ENCODE measurements at places on chromosomes 2 and 18.
A peak's percentile ranks its signal among the peaks of the same experiment; 100 is the strongest.

GRCh38 chr2:193201583-193201982 lies 1006.9 kb upstream of the TMEFF2 start:
- no peak for DNase-seq

GRCh38 chr2:61100801-61101200 lies 35.1 kb downstream of the SANBR start:
- no peak for DNase-seq

- peak; percentile 11 for DNase-seq
These were observed 192.6 kb downstream of the IKZF2 start for GRCh38 chr2:212958757-212959295.

- DNase-seq: no peak
These were observed 3.2 kb downstream of the DNAJB2 start for GRCh38 chr2:219282375-219282774.

GRCh38 chr2:17690776-17691175 lies 62.8 kb downstream of the SMC6 start:
- DNase-seq: no peak

DNA sequence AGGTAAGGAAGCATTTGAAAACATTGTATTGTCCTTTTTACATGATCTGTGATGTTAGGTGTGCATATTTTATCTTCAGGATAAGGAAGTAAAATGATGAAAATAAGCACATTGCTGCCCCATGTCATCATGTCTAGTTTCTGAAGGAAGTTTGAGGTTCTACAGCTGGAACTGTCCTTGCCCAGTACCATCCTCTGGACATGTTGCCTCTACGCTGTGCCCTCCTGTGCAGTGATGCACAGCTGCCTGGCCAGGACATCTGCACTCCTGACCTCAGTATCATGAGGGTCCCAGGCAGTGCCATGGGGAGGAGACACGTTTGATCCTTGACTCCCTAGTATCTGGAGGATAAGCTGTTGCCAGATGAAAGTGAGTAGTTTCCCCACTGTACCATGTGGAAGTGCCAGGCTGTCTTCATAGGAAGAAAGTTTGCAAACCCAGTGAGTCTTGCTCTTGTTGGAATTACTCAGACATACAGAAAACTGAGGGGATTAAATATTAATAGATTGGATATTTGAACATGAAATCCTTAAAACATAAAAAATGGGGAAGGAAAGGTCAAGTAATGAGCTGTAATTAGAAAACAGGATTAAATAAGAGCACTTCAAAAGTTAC lies 9.5 kb downstream of the ALKAL2 start:
- DNase-seq: no peak

GRCh38 chr18:62206593-62206992 lies 19.5 kb downstream of the RELCH start:
- DNase-seq: no peak

DNA sequence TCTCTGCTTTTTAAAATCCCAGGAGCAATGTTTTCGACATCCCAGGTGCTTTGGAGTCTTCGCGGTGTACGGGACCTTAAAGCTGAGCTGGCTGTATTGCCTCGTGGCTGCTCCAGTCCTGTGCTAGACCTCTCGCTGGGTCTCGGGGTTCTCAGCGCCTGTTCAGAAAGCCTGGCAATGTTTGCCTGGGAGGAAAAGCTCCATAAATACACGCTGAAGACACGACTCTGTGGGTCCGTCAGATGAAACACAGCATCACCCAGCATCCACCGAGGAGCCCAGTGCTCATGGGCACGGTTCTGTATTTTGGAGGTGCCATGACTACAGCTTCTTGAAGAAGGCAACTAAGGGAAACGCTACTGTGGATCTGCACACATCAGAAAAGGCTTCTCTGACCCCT lies 21.6 kb downstream of the MBP start:
- DNase-seq: no peak

DNA sequence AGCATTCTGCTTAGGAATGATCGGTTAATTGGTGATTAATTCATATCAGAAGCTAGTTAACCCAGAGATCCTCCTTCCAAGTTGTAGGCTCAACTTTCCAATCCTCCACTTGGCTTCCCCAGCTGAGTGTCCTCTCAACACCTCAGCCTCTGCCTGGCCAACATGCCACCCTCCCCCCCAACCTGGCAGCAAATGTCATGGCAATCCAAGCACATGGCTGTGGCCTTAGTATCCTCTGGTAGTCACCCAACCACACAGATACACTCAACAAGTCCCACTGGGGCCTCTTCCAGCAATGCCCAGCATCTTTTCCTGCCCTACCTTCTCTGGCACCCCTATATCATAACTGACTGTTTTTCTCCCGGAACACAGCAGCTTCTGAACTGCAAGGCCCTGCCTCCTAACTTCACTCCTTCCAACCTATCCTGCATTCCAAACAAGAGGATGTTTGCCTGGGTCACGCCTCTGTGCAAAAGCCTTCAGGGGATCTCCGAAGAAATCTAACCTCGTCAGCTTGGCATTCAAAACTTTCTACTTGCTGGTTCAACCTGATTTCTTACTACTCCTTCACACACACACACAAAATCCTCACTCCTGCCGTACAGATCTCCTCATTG lies 195.0 kb downstream of the CYP26B1 start:
- no peak for DNase-seq

DNA sequence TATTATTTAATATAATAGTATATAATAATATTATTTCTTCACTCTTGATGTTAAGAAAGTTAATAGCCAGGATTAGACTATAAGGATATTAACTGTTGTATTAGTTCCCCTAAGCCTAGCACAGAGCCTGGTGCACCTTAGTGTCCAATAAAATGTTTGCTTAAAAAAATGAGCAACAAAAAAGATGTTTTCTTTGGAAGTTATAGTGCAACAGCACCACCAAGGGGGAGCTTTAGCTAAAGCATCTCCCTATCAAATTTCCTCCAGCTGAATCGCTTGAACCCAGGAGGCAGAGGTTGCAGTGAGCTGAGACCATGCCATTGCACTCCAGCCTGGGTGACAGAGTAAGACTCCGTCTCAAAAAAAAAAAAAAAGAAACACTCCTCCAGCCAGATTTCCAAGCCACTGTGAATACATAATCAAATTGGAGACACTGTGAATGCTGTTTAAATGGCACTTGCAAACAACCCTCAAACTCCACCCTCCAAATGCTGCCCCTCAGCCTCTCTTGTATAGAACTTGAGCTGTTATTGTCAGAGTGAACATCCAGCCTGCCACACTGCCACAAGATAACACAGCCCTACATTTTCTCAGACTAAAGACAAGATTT lies 221.9 kb downstream of the DYM start:
- no peak for DNase-seq

GRCh38 chr2:393711-394696 lies 106.1 kb upstream of the ALKAL2 start:
- no peak for DNase-seq

GRCh38 chr2:212979046-212979612 lies 172.3 kb downstream of the IKZF2 start:
- DNase-seq: no peak

DNA sequence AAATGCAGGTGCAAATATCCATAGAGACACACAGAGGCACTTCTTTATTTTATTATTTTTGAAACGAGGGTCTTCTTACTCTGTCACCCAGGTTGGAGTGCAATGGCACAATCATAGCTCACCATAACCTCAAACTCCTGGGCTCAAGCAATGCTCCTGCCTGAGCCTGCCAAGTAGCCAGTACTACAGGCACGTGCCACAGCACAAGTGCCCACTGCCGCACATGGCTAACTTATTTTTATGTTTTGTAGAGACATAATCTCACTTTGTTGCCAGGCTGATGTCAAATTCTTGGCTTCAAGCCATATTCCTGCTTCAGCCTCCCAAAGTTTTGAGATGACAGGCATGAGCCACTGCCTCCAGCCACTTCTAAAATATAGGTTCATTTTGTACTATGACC lies 537.6 kb downstream of the THSD7B start:
- no peak for DNase-seq

GRCh38 chr2:175003875-175004729 lies 1.1 kb downstream of the CHN1 start:
- DNase-seq: no peak

DNA sequence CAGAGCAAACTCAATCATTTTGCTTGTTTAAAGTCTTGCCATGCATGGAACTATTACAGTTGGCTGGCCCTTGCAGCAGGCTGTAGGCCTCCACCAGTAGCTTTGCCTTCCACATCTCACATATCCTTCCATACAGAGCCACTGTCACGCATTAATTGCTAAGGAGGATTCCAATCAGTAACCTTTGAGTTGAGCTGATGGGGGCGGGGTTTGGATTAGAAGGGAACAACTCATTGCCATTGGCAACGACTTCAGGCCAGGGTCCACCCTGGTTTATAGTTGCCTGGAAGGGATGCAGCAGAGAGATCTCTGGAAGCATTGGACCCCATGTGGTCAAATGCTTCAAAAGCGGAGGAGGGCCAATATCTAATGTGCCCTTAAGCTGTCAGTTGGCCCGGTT lies 63.3 kb upstream of the TTC39C start:
- no peak for DNase-seq

All from fibroblast of gingiva (primary cell).